ENCODE measurements at places on chromosomes 5 and 9.

GRCh38 chr5:102154291-102154690 lies 141.8 kb downstream of the SLCO4C1 start:
- no peak for DNase-seq

GRCh38 chr5:33684496-33685159 lies 207.2 kb downstream of the ADAMTS12 start:
- DNase-seq, result no peak

GRCh38 chr5:74327339-74327685 lies 313.2 kb downstream of the ENC1 start:
- DNase-seq, result no peak

DNA sequence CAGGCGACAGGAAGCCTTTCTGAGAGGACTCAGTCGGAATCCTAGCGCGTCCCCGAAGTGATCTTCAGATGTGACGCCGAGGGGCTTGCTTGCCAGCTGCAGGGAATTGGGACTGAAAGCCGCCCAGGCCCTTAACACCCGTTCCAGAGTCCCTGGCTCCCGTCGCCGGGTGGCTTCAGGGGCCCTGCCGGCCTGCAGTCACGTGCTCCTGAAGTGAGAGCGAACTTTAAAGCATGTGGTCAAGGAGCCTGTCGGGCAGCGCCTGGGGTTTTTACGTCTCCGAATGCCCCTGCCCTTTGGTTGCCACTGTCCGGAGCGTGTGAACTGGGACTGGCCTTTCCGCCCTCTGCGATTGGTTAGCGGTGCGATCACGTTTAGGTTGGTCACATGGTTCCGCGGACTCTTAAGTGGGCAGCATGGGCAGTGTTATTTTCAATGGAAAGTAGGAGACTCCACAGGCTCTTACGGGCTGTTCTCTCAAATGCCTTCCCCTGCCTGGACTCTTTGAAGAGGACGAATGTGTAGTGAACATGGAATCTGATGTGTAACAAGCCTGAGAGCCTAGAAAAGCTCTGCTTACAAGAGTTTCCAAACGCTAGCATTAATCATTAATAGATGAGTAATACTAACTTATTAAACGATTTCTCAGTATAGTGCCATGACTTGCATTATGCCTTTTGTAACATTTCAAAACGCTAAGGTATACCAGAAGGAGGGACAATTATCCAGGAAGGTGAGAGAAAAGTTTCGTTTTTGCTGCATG lies 1.9 kb downstream of the VLDLR start:
- no peak for DNase-seq

- DNase-seq, result no peak
Measured at GRCh38 chr9:250625-251024, 36.0 kb downstream of the DOCK8 start.

GRCh38 chr5:107378218-107378899 lies 292.4 kb downstream of the EFNA5 start:
- no peak for DNase-seq
